OCI-LY7 (cell line): ENCODE measurements at places on chromosomes 2 and 18.

DNA sequence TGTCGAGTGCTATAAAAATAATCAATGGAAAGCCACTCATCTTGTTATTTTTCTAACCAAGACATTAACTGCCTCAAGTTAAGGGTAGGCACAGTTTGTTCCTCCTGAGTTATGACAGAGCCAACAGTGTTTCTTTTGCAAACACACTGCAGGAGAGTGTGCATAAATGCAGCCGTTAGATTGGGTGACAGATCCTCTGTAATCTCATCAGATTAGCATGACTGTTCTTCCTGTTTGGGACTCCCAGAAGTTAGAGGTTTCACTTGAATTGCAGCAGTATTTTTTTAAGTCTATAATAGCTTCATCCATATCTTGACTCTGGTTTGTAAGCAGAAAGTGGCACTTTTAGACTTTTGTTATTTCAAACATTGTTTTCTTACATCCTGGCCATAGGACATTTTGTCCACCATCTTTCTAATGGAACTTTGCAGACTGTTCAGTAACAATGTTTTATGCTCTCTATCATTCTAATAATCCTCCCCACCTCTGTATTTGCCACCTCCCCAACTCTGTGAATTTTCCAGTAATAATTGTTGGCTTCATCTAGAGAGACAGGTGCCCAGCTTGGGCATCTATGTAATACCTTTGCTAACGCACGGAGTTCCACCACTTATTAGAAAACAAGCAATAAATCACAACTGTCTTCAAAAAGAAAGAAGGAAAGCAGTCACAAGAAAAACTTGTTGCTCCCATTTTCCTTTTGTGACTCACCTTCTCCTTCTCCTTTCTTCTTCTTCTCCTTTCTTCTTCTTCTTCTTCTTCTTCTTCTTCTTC is 560.0 kb downstream of the ADCYAP1 start:
- no peak for DNase-seq

- peak; percentile 20 for DNase-seq
Observed at GRCh38 chr18:58761241-58761969, 90.1 kb downstream of the MALT1 start.

GRCh38 chr2:17672583-17673317 is 80.9 kb downstream of the SMC6 start:
- DNase-seq = no peak

- DNase-seq = no peak
Observed at GRCh38 chr18:3140986-3141639, 78.7 kb downstream of the MYOM1 start.

- DNase-seq = no peak
Observed at GRCh38 chr2:71791061-71791450, 337.7 kb downstream of the DYSF start.

DNA sequence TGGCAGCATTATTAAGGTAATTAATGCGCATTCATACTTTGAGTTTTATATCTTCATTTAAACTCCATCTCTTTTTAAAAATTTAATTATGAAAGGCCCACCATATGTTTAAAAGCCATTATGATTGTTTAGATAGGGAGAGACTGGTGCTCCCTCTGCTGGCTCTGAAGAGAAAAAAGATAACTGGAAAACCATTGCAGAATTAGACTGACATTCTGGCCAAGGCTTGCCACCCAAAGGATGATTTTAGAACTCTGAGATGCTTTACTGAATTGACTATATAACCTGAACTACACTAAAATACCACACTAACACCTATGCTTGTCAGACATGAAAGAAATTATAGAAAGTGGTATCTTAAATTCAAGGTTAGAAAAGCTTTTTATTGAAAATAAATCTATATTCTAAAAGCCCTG is 127.6 kb upstream of the SPOPL start:
- DNase-seq = peak; percentile 31

DNA sequence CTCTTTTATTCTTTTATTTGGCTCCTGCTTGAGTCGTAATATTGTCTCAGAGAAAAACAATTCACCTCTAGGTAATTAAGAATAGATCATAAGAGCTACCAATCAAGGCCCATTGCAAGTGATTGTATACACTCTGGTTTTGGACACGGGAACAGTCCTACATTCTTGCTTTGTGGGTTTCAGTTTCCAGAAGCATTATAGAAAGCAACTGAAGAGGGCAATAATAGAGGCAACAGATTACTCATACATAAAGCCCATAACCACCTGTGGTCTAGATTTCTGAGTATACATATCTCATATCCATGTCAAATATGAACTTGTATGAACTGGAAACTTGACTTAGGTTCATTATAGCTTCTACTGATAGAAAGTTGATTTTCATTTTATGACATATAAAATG is 65.4 kb downstream of the DIS3L2 start:
- DNase-seq = no peak

DNA sequence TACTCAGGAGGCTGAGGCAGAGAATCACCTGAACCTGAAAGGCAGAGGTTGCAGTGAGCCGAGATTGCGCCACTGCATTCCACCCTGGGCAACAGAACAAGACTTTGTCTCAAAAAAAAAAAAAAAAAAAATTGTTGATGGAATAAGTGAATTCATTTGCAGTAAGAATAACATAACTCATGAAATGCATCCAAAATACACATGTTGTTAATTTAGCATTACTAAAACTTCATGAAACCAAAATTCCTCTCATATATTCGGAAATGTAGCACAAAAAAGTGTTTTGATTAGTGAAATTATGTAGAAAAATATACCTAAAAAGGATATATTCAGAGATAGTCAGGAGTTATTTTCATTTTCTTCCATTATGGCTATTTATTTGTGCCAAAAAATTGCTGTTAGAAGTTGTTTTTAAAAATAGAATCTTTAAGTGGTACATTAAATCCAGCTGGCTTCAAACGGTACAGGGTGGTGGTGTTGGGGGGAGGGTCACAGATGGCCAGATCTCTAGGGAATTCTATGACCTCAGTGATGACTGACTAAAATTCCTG is 78.2 kb upstream of the UGP2 start:
- DNase-seq = no peak

DNA sequence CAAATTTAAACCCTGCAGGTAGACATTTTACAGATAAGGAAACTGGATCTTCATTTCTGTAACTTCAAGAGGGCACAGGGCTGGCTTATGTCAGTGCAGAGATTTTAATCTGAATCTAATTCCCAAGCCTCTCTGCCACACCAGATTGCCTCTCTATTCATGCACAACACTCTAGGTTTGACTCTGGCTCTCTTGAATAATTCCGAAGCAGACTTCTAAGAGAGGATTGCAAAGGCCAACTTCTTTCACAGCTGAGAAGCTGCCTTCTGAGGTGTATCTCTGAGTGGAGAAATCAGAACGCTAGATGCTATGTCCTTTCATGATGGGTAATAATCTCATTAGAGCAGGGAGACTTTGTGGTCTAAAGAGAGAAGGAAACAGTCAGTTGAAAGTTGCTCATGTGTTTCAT is 20.1 kb upstream of the MGAT5 start:
- peak; percentile 78 for DNase-seq
